ENCODE measurements at places on chromosomes 13 and 19.

DNA sequence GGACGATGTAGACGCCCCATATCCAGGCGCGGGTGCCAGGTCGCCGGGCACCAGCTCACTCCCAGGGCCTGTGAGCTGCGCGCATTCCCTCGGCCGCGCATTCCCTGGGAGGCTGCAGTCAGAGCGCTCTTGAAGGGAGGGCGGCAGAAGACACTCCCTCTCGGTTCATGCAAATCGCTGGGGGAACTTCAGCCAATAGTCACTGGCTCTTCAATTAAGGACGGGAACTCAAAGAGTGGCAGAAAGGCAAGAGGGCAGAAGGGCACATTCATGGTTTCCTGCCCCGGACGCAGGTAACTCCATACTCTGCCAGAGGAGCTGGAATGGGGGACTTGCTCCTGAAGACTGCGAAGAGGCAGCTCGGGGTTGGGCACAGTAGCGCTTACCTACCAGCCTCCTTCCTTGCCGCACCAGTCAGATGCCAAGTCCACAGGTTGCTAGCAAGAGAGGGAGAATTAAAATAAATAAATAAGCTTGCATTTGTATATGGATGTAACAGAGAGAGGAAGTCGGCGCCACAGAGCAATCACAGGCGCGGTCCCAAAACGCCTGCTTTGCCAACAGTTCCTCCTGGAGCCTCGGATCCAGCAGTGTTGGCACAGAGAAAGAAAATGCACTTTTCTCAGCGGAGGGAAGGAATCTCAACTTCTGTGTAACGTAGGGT lies 459 bp downstream of the PCDH20 start:
- DNase-seq: no peak

DNA sequence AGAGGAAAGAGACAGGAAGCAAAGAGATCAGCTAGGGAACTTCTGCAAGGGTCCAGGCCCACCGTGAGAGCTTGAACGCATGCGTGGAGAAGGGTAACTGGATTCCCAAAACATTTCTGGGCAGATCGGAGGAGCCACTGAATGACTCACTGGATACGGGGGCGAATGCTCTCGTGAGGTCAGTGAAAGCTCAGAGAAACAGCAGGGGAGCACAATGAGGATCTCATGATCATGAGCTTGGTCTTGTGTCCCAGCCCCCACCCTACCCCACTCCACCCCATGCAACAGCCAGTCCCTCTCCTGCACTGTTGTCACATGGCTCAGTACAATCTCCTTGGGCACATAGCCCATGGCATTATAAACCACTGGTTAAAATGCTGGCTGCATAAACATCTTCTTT lies 40.6 kb downstream of the DCLK1 start:
- DNase-seq: no peak

DNA sequence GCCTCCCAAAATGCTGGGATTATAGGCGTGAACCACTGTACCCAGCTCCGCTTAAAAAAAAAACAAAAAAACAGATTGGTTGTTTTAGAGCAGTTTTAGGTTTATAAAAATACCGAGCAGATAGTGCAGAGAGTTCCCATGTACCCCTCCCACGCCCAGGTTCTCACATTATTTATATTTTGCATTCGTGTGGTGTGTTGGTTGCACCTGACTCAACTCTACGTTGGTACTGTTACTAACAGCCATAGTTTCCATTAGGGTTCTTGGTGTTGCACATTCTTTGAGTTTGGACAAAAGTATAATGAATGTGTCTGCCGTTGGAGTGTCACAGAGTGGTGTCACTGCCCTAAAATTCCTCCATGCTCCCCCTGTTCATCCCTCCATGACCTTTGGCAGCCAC lies 29.1 kb downstream of the MYO9B start:
- no peak for DNase-seq

DNA sequence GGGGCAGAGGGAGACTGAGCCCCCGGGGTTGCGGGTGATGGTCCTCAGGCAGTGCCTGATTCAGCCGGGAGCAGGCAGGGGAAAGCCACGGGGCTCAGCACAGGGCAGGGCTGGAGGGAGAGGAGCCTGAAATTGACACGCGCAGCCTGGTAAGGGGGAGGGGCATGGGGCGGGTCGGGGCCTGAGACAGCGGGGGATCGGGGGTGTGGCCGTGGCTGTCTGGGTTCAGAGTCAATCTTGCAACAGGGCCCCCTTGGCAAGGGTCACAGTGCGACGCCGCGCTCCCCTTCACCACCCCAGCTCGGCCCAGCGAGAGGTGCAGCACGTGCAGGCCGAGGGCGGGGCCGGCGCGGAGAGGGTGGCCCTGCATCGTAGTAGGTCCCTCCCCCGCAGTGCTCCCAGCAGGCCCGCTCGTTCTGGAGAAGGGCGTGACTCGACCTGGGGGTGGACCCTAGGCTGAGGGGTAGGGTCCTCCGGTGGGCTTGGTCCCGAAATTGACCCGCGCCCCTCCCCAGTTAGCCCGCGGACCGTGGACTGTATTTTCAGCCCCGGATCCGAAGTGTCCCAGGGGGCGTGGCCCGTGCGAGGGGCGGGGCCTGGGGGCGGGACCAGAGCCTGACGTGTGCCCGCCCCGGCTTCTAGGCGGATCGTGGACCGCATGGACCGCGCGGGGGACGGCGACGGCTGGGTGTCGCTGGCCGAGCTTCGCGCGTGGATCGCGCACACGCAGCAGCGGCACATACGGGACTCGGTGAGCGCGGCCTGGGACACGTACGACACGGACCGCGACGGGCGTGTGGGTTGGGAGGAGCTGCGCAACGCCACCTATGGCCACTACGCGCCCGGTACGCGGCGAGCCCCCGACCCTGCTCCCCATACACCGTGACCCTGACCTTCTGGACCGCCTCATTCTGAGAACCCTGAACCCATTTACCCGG lies 6.0 kb downstream of the RCN3 start:
- no peak for DNase-seq

DNA sequence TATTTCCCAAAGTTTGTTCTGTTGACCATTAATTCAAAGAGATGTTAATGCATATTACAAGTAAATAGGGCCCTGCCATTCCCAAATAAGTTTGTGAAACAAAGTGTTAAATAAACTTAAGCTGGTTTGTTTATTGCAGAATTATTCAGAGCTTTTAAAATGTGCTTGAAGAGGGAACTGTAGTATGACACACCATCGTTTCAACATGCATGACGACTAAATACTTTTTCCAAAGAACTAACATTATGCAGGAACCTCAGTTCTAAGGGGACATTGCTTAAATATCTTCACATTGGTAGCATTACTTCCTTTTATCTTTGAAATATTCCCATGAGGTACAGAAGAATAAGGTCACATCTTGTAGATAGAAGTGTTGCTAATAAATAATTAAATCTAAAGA lies 14.6 kb downstream of the LHFPL6 start:
- no peak for DNase-seq

- no peak for DNase-seq
Observed at GRCh38 chr13:108155185-108156106, 59.9 kb downstream of the LIG4 start.

GRCh38 chr19:35351411-35352176 lies 3.9 kb downstream of the FFAR1 start:
- no peak for DNase-seq

DNA sequence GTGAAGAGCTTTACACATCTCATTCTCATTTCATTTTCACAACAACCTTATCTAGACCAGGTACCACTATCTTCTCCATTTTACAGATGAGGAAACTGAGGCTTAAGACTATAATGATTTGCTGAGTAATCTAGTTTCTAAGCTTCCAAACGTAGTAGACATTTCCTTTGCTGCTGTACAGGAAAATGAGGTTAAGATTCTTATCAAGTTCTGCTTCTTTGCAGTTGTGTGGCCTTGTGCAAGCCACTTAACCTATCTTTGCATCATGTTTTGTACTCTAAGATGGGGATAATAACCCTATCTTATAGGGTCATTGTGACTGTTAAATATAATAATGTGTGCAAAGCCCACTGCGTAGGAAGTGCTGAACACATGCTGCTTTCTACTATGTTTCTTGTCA lies 307.9 kb downstream of the HS6ST3 start:
- no peak for DNase-seq

DNA sequence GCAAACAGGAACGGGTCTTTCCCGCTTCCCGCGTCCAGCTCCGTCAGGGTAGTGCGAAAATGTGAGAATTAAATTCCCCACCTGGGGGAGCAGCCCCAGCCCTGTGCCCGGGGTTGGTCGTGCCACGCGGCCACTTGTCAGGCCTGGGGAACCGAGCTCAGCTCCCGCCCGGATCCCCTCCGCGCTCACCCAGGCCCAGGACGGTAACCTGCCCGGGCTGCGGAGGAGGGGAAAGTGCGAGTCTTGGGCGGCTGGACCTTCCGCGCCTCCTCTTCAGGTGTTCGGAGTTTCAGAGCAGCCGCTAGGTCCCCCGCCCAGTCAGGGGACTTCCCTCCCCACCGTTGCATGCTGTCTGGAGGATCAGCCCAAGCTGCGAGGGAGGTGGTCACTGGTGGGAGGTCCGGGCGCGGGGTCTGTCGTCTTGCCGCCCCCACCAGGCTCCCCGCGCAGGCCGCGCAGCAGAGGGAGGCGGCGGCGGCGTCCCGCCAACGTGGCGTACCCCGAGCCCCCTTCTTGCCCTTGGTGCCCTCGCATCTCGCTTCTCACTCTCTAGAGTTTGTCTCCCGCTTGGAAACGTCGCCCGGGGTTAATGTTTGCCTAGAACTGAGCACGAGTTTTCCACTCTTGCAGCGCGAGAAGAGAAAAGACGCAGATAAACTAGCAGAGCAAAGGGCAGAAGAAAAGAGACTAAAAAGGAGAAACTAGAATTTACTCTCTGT lies 8.1 kb downstream of the URAD start:
- DNase-seq: no peak

GRCh38 chr13:99327126-99327525 lies 19.9 kb upstream of the GPR183 start:
- no peak for DNase-seq

DNA sequence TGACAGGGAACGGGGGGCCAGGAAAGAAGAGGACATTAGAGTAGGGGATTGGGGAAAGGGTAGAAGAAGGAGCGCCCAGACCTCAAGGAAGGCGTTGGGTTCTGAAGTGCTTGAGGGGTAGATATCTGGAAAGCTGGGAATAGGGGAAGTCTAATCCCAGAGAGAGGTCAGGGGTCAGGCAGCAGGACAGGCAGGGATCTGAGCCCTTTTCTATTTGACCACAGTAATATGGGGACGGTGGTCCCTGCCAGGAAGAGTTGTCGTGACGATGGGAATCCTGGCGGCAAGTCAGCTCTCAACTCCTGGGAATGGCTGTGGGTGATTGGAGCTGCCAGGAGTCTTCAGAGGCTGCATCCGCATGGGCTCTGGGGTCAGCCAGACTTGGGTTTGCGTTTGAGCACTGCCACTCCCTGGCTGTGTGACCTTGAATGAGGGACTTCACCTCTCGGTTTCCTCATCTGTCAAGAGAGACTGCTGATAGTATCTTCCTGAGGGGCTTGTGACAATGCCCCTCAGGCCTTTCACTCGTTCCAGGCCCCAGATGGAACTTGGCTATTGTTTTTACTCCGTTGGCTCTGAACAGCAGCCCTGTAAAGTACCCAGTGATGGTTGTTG lies 1.3 kb downstream of the AP2A1 start:
- no peak for DNase-seq

GRCh38 chr13:107788464-107789165 lies 426.7 kb downstream of the LIG4 start:
- no peak for DNase-seq

GRCh38 chr13:19985219-19985556 lies 26.7 kb downstream of the ZMYM2 start:
- DNase-seq: no peak

- DNase-seq: no peak
Observed at GRCh38 chr13:41188584-41188983, 5.8 kb downstream of the KBTBD7 start.
